ENCODE measurements at places on chromosomes 16 and 17.

- no peak for DNase-seq
Observed at GRCh38 chr16:5738586-5738985, 641.0 kb upstream of the EEF2KMT start.

- no peak for DNase-seq
Observed at GRCh38 chr17:63998721-63999679, 849 bp downstream of the PRR29 start.

GRCh38 chr16:47734987-47735594 lies 274.0 kb downstream of the PHKB start:
- no peak for DNase-seq

DNA sequence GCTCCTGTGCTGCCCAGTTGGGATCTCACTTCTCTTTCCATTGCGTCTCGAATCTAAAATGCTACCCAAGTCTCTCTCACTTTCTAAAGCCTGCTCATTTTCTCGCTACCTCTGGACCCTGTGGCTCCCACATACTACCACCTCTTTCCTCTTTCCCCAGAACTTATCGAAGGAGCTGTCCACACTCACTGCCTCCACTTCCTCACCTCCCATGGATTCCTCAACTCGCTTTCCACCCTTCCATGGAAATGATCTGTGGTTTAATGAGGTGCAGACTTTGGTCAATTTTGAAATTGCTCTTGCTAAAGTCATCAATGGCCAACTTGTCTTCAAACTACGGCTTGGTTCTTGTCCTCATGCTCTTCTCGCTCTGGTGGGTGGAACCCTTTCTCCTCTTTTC lies 37.2 kb upstream of the ETV4 start:
- no peak for DNase-seq

DNA sequence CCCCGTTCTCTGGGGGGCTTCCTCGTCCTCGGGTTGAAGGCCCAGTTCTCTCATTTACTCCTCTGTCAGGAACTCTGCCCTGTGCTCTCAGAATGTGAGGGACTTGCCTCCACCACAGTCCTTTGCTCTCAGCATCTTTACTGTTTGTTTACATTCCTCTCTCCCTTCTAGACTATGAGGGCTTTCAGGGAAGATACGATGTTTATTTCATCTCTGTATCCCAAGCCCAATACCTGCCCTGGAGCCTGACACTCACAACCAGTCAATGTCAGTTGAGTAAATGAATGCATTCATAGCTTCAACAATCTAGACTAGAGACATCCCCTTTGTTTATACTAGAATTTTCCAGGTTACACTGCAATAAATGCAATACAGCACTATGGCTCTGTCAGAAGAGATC lies 409.6 kb upstream of the CDH11 start:
- DNase-seq: no peak

- no peak for DNase-seq
Observed at GRCh38 chr17:32116937-32117336, 25.4 kb upstream of the RHOT1 start.

DNA sequence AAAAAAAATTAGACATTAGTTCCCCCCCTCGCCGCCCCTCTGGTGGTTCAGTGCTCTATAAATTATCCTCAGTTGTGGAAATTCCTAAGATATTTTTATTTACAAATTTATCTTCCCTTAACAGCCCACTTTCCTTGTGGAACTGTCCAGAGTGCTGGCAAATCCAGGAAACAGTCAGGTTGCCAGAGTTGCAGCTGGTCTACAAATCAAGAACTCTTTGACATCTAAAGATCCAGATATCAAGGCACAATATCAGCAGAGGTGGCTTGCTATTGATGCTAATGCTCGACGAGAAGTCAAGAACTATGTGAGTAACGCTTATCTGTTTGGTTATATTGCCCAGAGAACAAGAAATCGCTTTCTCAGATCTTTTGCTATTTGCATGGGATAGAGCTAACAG lies 2.9 kb downstream of the KPNB1 start:
- DNase-seq: no peak

DNA sequence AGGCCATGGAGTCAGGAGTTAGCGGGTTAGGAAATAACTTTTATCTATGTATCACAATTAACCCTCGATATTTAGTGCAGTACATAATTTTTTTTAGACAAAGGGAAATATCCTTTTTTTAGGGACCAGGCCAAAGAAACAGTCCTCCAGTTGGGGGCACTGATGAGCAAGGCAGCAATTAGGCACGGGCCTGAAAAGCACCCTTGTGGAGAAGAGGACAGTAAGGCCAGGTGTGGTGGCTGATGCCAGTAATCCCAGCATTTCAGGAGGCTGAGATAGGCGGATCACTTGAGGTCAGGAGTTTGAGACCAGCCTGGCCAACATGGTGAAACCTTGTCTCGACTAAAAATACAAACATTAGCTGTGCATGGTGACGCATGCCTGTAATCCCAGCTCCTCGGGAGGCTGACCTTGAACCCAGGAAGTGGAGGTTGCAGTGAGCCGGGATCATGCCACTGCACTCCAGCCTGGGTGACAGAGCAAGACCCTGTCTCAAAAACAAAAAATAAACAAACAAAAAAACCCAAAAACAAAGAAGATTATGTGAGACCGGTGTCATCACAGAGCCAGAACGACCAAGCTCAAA lies 158.3 kb upstream of the NOL11 start:
- no peak for DNase-seq

- no peak for DNase-seq
Observed at GRCh38 chr16:1096169-1097082, at the start of gene C1QTNF8. Gene C1QTNF8 (minus strand): TSS chr16:1096244. CDS start chr16:1094922, 1,322 bp downstream.

- DNase-seq: no peak
Observed at GRCh38 chr17:82880620-82881323, 41.0 kb upstream of the ZNF750 start.

DNA sequence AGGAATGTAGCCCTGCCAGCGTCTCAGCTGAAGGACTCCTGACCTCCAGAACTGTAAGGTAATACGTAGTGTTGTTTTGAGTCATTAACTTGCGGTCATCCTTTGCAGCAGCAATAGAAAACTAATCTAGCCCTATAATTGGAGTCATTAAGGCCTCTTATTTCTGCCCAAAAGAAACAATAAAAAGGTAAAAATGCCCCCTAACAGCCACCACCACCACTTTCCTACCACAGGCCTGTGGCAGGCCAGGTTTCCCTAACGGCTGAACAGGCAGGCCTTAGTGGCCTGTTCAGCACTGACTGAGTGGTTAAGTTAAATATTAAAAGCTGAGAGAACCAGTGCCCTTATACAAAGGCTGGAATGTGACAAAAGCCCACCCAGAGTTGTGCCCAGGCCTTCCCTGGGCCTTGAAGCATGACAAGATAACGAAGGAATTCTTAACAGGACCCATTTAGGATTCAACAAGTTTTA lies 286.5 kb upstream of the ERCC4 start:
- no peak for DNase-seq

- DNase-seq: no peak
Observed at GRCh38 chr16:62254847-62255246, 218.6 kb upstream of the CDH8 start.

- no peak for DNase-seq
Observed at GRCh38 chr16:12016291-12016947, 39.9 kb downstream of the SNX29 start.

GRCh38 chr16:84751241-84751640 lies 51.4 kb downstream of the USP10 start:
- DNase-seq: no peak

GRCh38 chr17:4184811-4185210 lies 41.8 kb downstream of the CYB5D2 start:
- DNase-seq: no peak

- no peak for DNase-seq
Observed at GRCh38 chr16:60930291-60930690, 1105.9 kb downstream of the CDH8 start.

DNA sequence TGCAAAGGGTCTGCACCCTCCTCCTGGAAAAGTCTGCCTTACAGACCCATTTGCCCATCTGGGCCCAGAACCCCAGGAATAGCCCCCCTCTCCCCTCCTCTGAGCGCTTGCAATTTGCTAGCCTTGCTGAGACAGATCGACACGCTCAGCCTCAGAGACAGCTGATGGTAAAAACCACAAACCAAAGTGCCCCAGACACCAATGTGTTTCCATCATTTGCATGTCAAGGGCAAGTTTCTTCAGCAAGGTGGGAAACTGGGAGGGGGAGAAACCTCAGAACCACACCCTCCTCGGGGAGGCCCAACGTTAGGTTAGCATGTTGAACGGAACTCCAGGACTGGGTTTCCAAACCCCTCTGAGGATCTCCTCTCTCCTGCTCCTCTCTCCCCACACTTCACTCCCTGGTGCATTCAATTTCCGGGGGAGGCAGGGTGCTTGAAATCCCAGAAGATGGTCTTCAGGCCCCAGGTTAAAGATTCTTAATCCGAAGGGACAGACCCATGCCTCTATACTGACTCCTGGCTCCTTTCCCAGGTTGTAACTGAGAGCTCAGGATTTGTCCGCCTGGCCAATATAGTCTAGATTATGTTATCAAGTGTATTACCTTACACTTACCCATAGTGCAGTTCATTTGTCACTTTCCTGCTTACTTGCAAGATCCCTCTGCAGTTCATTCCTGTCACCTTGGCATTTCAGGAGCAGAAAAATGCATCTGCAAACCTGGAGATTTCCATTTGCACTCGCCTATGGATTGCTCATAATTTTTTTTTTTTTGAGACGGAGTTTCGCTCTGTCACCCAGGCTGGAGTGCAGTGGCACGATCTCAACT lies 1.3 kb upstream of the CUEDC1 start:
- peak; percentile 12 for DNase-seq

- DNase-seq: peak; percentile 57
Observed at GRCh38 chr17:8153525-8153956, 1.3 kb upstream of the PER1 start.

DNA sequence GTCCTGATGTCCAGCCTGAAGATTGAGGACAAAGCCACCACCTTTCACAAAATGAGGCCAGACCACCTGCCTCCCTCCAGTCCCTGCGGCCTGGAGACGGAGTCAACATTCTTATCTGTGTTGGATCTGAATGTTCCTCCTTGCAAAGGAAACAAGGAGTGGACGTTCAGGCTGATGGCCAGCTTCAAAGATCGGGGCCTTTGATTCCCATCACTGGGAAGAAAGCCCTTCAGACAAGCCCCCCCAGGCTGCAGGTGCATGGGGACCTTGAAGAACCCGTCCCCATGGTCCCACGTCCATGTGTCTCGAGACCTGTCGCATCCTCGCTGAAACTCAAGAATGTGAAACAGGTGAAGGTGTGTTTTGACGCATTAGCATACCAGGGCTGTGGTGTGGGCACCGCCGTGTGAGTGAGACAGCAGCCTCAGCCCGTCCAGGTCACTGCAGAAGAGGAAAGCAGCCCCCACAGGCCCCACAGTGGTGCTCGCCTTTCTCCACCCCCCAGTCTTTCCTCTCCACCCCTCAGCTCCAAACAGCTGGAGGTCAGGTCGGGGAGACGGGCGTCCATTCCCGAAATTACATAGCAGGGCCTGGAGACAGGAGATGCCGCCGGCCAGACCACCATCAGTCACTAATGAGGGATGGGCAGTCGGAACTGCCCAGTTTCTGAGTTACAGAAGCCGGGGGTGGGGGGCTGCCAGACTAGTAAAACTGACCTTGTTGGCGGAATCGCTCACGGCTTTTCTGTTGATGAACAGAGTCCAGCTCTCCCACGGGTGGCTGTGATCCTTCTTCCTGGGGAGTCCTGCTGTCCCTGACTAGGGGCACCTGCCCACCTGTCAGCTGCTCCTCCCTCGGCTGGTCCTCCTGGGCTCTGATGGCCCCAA lies 877 bp upstream of the CSNK1D start:
- DNase-seq: no peak

GRCh38 chr16:27154705-27155521 lies 48.4 kb upstream of the KDM8 start:
- DNase-seq: peak; percentile 59

GRCh38 chr17:80675438-80676095 lies 130.9 kb downstream of the RPTOR start:
- DNase-seq: no peak

DNA sequence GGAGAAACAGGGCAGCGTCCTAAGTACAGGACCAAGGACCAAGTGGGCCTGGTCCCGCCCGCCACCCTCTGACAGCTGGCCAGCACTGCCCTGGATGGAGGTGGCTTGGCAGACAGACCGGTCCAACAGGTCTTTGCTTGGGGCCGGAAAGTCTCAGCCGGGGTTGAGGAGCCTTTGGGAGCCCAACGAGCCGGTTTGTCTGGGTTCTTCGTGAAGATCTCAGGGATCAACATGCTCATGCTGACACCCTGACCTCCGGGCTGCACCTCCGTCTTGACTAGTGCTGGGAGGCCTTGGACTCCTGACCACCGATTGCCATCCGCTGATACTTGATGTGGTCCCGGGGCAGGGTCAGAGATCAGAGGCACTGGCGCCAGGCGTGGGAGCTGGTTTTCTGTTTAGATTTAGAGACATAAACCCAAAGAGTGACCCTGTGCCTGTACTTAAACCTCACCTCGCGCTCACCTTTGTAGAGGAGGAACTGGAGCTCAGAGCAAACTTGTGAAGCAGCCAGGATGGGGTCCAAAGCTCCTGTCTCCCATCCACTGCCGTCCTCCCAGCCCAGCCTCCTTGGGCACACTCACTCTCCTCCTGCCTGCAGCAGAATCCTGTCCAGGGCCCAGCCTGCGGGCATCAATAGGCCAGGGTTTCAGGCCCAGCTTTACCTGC lies 92.1 kb upstream of the GSE1 start:
- DNase-seq: no peak

DNA sequence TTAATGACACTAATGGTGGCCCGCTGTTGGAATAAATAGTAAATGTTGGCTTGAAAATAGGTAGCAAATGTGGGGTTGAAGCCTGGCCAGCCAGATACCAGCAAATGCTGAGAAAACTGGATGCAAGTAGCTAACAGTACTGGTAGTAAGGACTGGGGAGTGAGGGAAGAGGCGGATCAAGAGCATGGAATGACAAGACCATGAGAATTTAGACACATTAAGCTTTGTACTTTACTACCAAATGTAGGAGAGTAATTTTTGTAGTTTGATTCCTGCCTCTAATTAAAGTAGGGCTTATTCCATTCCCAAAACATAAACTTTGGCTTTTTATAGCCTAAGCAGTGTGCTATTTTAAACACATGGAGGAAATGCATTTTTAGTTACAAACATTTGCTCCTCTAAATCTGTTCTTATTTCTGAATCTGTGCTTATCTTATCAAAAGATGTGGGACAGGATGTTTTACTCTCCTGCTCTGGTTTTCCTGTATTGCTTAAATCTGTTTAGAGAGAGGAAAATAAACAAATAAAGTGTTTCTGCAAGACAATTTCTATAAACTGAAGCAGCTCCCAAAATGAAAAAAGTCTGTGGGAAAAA lies 44.1 kb downstream of the CFDP1 start:
- no peak for DNase-seq

- DNase-seq: no peak
Observed at GRCh38 chr17:27944546-27945332, 51.6 kb upstream of the LYRM9 start.
